ENCODE measurements at places on chromosomes 1 and 21.
A peak's percentile ranks its signal among the peaks of the same experiment; 100 is the strongest.

GRCh38 chr1:43272576-43273571, 3.1 kb downstream of the TMEM125 start:
- no peak for DNase-seq

- DNase-seq: no peak
Observed at GRCh38 chr1:116855191-116855619, 54.5 kb upstream of the PTGFRN start.

DNA sequence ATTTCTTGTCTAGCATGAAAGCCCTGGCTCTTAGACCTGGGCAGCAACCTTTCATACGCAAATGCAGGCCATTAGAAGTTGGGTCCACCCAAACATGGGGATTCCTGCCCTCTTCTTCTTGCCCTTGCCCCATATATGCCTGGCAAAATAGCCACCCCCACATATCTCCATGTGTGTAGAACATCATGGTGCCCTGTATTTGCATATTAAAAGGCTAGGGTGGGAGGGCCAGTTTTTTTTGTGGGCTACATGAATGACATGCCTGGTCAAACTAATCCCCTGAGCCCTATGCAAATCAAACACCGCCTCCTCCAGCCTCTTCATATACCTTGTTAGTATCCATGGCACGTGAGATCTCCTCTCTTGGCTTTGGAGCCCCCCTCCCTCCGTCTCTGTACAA, 24.7 kb downstream of the MFSD2A start:
- no peak for DNase-seq

- no peak for DNase-seq
Observed at GRCh38 chr1:38305666-38306065, 259.1 kb upstream of the POU3F1 start.

- no peak for DNase-seq
Observed at GRCh38 chr1:228923973-228924686, 188.9 kb downstream of the RHOU start.

GRCh38 chr1:220810179-220810653, 23.5 kb downstream of the MTARC1 start:
- peak; percentile 30 for DNase-seq

- DNase-seq: no peak
Observed at GRCh38 chr21:44840771-44841170, 22.9 kb upstream of the SUMO3 start.

DNA sequence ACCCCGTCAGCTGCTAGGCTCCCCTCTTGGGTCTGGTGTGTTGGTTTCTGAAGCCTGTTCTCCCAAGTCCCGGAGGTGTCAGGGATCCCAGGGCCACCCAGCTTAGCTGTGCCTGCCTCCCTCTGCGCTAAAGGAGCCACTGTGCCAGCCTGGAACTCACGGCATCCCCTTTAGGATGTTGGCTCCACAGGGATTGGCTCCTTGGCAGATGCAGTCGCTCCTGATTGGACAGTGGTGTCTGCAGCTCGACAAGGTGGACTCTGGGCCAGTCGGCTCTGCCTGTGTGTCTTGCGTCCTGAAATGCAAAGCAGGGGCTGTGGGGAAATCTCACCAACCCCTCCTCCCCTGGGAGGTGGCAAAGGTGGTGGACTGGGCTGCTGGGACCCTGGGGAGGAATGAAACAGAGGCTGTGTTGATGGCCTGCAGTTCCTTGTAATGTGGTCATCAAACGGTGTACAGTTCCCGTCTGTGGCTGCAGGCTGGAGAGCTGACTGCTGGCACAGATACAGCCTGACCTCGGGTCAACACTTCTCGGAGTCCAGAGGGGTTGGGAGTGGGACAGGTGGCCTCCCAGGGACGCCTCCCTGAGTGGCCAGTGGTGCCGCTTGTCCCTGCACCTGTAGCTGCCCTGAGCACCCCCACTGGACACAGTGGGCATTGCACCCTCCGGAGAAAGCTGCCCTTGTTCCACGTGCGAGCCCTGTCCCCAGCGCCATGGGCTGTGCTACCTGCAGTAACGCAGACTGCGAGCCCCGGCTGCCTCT, 11.5 kb upstream of the KCNAB2 start:
- peak; percentile 61 for DNase-seq

DNA sequence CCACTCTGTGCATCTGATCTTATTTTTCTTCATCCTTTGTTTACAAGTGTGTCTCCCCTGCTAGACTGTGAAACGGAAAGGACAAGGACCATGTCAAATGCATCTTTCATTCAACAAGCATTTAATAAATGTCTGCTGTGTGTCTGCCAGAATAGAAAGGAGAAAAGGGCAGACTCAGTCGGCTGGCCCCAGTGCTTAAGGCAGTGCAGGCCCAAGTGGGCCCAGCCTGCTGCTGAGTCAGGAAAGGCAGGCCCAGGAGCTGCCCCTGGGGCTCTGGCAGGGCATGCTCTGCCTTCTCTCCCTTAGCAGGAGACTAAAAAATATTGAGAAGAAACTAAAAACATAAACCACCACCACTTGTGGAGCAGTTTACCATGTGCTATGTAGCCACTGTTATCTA, 38.1 kb downstream of the PLEKHA6 start:
- DNase-seq: no peak
